Frontal cortex (tissue), 4 donors: ENCODE measurements at places on chromosomes 2 and 18.

- no peak for DNase-seq
Measured at GRCh38 chr2:240233885-240234502, 93.5 kb upstream of the OTOS start.

GRCh38 chr18:59374128-59374527 lies 15.1 kb upstream of the LMAN1 start:
- DNase-seq: no peak

DNA sequence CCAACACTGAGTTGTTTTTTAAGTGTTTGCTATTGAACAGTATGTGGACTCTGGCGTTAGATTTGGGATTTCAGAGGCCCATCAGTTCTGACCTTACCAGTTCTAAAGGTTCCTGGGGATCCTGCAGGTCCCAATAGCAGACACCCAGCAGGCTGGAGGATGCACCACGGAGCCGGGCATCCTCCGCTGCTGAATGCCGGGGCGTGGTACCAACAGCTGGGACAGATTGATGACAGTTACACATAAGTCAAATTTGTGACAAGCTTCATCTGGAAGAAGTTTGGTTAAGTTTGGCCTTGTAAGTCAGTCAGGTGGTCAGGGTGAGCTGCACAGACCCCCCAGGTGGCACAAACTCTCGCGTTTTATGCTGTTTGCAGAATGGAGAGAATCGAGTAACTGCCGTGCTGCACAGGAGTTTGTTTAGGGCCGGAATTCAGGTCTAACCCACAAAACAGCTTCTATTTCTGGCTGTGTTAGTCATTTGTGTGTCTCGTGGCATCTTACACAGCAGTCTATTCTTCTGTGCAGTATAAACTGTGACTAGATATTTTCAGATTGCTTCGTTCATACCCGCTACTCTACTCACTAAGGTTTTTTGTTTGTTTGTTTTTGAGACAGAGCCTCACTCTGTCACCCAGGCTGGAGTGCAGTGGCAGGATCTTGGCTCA lies 19.2 kb downstream of the CTDP1 start:
- DNase-seq: peak; percentile 57

GRCh38 chr2:15365411-15365810 lies 195.7 kb downstream of the NBAS start:
- no peak for DNase-seq

DNA sequence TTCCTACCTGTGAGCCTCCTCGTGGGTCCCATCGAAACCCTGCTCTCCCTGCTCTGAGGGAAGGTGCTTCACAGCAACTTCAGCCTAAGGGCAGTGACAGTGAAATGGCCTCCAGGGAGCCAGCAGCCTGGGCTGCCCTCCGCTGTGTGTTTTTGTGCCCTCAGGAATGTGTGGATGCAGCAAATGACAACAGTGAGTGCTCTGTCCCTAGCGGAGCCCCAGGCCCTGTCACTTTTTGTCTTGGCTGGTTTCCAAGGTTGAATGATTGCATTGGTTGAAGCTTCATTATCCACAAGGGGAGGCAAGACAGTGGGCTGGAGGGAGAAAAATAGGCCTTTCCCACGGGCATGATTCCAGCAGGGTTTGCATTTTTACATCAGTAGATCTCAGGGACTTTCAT lies 42.9 kb downstream of the STON1 start:
- no peak for DNase-seq

DNA sequence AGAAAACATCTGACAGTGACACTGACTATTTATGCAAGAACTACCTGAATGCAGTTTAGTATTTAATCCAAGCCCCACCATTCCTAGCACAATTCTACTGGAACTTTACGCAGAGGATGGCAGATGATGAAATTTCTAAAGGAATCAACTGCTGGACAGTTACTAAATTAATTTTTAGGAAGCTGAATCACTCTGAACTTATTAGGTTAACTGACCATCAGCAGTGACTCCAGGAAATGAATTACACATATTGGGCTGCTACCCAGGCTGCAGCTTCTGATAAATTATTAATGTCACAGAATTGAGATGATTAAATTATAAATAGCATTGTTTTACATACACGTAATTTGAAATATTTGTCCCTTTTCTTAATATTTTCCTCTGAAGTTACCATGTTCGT lies 250.8 kb downstream of the TMEM182 start:
- DNase-seq: no peak
